ENCODE measurements at places on chromosomes 5 and 9.

DNA sequence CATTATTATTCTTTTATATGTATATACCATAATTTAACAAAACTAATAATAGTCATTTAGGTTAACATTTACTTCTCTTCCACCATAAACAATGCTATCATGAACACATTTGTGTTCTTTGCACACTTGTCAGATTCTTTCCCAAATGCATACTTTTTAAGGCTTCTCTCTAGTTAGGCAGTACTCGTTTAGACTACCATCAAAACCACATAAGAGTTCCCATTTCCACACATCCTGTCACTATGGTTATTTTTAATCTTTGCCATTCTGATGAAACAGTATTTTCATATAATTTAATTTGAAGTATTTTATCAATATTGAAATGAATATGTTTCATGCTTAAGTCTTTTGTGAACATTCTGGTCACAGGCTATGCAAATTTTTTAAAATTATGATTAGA lies 15.1 kb downstream of the DROSHA start:
- no peak for DNase-seq

DNA sequence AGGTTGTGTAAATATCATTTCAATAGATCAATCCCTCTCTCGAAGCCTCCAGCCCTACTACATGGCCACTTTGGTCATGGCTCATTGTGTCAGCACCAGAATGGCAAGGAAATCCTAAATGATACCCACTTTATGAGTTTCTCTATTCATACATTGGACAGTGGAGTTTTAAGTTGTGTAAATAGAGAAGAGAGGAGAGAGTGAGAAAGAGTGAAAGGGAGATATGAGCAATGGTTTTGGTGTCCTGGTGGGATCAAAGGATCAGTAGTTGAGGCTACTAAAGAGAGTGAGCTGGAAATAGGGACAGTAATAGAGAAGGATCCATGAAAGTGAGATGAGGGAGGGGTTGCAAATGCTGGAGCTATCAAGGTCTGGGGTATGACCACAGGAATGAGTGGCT lies 31.5 kb upstream of the GZMA start:
- no peak for DNase-seq

GRCh38 chr5:131536850-131537448 lies 98.1 kb downstream of the RAPGEF6 start:
- no peak for DNase-seq

- no peak for DNase-seq
Measured at GRCh38 chr5:179164331-179165311, 104.4 kb downstream of the ZNF354C start.

- DNase-seq: no peak
Measured at GRCh38 chr5:96440185-96440538, 7.1 kb upstream of the PCSK1 start.
